HEK293T (cell line): ENCODE measurements at places on chromosomes 16 and 17.

DNA sequence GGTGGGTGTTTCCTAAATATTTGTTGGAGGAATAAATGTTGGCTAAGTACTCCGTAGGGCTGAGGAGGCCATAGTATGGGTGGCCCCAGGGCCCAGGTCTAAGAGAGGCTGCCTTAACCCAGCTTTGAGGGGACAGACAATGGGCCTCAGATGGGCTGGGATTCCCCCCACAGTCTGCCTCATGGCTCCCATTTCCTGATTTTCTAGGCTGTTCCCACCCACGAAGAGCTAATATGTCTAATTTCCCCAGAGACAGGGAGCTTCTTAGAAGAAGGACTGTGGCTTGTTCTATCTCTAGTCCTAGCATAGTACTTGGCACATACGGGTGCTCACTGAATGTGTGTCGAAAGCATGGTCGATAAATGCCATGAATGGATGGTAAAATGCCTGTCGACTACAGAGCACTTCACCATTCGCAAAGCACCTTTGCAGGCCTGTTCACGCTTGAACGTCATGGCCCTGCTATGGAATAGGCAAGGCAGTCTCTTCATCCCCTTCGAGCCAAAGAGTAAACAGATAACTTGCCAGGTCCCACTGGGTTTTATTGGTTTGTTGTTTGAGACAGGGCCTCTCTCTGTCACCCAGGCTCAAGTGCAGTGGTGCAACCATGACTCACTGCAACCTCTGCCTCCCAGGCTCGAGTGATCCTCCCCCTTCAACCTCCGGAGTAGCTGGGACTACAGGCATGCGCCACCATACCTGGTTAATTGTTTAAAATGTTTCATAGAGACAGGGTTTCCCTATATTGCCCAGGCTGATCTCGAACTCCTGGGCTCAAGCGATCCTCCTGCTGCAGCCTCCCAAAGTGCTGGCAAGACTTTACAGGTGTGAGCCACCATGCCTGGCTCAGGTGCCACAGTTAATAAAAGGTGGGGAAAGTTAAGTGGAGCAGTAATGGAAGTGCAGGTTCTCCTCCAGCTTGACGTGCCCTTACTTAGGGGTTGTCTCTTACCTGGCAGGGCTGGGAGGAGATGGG, 9.7 kb downstream of the CHAD start:
- DNase-seq: no peak

DNA sequence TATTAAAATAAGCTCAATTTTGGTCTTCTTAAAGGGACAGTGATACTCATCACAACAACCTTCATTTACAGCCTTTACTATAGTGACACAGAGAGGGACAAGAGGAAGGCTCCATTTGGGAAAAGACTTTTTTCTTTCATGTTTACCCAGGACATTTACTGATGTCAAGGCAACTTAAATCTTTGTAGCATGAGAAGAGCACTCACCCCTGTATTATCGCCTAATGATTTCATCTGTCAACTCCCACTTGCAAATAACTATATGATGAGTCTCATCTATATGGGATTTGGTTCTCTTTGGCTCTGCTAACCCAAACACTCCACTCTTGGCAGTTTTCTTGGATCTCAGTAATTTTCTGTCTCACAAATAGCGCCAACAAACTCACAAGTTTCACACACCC, 24.1 kb downstream of the BLMH start:
- DNase-seq: no peak

GRCh38 chr17:41265078-41265477, at the start of gene KRTAP9-6:
TSS of gene KRTAP9-6 (plus strand) at chr17:41265378. CDS start at chr17:41265378, 0 bp downstream.
- no peak for DNase-seq

- DNase-seq: peak; percentile 49
Measured at GRCh38 chr17:30336369-30337171, 2.7 kb upstream of the TMIGD1 start.

GRCh38 chr16:19344224-19344801, 58.8 kb downstream of the CLEC19A start:
- no peak for DNase-seq

- DNase-seq: no peak
Measured at GRCh38 chr16:30151091-30151490, 28.1 kb upstream of the MAPK3 start.

DNA sequence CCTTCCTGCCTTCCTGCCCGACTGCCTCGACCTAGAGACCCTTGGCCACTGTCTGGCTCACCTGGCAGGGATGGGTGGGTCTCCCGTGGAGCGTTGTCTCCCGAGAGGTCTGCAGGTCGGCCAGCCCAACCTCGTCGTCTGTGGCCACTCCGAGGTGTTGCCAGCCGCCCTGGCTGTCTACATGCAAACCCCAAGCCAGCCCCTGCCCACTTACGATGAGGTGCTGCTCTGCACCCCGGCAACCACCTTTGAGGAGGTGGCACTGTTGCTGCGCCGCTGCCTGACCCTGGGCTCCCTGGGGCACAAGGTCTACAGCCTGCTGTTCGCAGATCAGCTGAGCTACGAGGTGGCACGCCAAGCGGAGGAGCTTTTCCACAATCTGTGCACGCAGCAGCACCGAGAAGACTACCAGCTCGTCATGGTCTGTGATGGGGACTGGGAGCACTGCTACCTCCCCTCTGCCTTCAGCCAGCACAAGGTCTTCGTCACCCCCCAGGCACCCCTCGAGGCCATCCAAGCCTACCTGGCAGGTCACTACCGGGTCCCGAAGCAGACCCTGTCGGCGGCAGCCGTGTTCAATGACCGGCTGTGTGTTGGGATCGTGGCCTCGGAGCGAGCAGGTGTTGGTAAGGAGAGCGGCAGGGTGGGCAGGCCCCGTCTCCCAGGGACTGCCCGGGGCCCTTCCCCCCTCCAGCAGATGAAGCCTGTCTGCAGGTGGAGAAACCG, 75.1 kb upstream of the ENDOV start:
- DNase-seq: no peak

- no peak for DNase-seq
Measured at GRCh38 chr16:78460428-78460827, 361.0 kb downstream of the WWOX start.

DNA sequence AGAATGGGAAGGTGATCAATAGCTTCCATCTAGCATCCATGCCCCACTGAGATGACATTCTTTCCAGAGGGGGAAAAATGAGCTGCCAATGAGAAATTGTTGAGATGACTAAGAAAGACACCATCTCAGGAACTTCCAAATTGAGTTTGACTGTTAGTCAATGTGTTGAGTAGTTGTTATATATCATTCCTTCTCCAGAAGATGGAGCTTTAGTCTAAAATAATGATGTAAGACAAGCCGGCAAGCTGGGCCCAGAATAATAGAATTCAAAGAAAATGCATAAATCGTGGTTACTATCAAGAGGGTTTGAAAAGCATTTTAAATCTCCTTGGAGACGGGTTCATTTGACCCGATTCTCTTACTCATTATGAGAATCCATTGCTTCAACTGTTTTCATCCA, 71.0 kb upstream of the ATF7IP2 start:
- DNase-seq: no peak

GRCh38 chr17:41689497-41690299, 1.0 kb downstream of the EIF1 start:
- no peak for DNase-seq

GRCh38 chr17:16273499-16273898, 56.5 kb downstream of the PIGL start:
- no peak for DNase-seq

GRCh38 chr17:45310380-45311324, 6.2 kb downstream of the MAP3K14 start:
- no peak for DNase-seq
